NCI-H446 treated with DMSO at 0.1 percent for 48 hours (cell line): ENCODE measurements at places on chromosomes 12 and 14.
A peak's percentile ranks its signal among the peaks of the same experiment; 100 is the strongest.

DNA sequence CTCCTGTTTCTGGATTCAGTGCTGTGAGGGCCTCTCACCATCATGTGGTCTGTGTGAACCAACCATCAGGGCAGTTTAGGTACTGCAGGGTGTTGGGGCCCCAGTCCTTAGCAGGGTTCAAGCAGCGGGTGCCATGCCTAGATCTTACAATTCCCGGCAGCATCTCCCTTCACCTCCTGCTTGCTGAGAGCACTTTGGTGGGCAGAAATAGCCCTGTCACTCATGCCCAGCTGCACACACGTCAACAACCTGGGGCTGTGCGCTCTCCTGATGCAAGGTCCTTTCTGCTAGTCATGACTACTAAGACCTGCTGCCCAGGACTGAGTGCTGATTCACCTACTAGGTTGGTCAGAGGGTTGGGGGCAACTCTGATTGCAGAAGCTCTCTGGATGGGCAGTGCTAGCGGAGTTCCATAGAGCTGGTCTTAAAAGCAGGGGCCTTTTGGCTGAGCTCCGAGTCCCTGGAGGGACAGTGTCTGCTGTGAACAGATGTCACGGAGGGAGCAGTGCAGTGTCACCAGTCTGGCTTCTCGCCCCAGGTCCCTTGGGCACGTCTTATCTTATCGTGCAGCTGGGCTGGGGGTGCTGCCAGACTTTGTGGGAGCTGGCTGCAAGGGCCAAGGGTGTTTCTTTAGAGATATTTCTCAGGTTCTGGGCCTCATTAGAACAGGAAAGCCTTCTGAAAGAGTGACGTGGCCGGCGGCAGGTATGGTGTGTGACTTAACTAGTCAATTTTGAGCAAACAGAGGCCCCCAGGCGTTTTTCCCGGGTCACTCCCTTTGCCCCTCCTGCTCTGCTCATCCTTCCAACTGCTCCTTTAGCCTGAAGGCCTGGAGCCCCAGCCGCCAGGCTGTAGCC, 71.8 kb downstream of the NINJ2 start:
- no peak for DNase-seq

DNA sequence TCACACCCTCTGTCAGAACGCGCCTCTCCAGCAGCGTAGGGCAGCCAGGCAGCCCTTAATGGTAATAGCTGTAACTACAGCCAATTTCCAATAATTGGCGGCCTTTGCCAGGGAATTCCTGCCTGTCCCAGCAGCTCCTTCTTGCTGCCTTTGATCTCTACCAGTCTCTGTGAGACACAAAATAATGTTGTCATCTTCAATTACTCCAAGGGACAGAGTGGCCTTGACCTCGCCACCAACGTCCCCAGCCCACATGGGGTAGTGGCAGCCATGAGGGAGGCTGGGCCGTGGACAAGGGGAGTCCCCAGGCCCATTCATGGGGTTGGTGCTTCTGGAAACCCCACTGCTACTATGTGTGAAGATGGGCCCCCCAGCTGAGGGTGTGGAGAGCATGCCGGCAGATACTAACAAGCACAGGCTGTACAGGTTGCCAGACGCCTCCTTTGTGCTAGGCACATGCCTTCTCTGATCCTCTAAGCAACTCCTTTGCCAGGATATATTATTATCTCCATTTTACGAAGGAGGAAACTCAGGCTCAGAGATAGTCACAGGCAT, 17.4 kb upstream of the CLMN start:
- no peak for DNase-seq

DNA sequence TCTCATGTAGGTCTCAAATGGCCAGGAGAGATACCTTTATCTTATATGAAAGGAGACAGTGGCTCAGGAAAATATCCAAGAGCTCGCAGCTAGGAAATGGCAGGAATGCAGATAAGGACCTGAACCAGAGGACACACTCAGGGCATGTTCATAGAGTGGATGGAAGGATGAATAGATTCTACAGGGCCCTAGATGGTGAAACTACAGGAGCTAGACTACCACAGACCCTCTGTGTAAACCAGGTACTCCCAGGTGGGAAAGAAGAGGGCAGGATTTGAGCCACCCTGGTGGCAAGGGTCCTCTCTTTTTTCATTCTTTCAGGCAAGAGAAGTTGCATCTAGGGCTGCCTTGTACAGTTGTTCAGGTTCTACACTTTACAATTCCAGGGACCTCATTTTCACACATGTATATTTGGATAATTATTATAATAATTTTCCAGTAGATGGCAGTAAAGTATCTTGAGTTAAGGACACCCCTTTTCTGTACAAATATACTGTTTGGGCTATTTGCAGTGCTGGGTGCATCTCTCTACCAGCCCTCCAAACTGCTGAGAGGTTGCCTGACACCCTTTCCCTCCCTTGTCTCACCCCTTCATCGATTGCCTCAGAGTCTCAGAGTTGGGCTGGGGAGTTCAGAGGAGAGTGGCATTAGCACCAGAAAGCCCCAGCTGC, 10.5 kb upstream of the ZDHHC22 start:
- peak; percentile 52 for DNase-seq

- DNase-seq: no peak
Observed at GRCh38 chr12:123058481-123058880, 78.0 kb downstream of the ARL6IP4 start.

GRCh38 chr12:48028541-48029431, 24.5 kb upstream of the COL2A1 start:
- DNase-seq: no peak

DNA sequence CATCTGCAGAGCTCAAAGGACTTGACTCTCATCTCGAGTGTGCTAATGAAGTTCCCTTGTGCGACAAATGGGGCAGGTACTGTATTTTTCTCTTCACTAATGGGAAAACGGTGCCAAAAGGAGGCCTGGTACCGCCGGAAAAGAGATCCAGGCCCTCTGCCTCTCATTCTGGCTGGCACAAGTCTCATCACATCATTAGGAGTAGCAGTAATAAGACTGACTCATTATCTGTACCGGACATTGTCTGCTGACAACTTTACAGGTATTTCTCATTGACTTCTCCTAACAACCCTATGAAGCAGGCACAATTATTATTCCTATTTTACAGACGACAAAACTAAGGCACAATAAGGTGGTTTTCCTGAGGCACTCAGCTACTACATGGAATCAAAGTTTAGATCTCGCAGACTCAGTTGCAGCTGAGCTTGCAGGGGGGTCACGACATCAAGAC, 668 bp downstream of the APPL2 start:
- DNase-seq: no peak

- DNase-seq: no peak
Observed at GRCh38 chr14:30243805-30244204, 315.2 kb upstream of the G2E3 start.

DNA sequence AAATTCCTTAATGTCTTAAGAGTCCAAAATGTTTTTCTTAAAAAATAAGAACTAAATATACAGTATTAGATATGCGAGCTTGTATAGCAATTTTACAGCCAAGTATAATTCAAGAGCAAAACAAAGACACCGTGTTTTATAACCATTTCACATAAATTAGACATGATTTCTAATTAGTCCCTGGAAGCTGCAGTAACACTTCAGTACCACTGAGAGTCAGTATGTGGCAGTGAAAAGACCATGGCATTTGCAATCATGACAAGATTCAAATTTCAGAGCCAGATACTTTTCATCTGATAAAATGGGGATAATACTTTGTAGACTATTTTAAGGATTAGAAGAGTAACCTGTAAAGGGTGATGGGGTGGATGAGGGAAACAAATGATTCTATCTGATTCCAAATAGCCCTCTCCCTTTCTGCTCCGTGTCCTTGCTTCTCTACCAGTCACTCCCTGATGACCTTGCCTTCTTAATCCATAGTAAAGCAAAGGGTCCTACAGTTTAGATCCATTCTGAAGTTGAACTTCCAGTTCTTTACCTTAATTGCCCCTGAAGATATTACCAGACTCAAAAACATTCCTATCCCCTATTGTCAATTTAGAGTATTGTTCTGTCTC, 145.4 kb upstream of the ABCD2 start:
- DNase-seq: peak; percentile 50

DNA sequence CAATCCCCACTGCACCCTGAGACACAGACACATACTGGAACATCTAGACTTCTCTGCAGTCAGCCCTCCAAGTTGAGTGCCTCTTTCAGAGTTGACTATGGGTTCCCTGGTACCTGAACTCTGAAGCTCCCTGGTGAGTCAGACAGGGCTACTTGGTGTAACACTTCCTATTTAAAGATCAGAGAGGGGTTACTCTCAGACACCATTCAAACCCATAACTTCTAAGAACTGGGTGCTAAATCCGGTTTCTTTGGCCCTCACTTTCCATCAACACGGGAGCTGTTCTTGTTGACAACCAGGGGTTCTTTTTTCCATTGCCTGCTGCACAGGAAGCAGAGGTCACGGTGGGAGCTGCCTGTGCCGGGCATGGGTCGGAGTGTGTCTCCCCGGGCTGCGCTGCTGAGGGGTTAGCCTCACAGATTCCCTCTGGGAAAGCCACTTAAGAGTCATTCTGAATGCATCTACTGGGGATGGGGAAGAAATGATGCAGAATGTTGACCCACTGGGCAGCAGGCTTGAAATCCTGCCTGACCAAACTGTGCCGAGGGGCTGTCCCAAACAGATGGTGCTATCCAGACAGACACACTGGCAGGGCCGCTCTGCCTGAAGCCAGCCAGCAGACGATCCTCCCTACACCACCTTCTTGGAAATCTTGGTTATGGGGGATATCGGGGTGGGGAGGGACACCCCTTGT, 74.1 kb downstream of the PITPNM2 start:
- no peak for DNase-seq

DNA sequence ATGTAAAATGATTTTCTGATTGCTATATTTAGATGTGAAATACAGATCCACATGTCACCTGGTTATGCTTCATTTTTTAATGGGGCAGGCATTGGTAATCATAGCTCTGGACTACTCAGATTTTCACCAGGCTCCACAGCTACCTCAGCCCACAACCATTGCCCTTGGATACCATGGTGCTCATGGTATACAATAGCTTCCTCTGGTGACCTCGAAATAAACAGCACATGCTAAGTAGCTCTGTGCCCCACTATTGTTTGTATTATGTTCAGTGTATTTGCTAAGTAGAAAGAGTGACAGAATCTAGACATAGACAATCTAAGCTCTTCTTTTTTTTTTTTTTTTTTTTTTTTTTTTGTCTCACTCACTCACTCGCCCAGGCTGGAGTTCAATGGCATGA, 274.4 kb upstream of the USP15 start:
- DNase-seq: no peak
